RWPE2 (cell line): ENCODE measurements at places on chromosomes 16 and 17.
A peak's percentile ranks its signal among the peaks of the same experiment; 100 is the strongest.

DNA sequence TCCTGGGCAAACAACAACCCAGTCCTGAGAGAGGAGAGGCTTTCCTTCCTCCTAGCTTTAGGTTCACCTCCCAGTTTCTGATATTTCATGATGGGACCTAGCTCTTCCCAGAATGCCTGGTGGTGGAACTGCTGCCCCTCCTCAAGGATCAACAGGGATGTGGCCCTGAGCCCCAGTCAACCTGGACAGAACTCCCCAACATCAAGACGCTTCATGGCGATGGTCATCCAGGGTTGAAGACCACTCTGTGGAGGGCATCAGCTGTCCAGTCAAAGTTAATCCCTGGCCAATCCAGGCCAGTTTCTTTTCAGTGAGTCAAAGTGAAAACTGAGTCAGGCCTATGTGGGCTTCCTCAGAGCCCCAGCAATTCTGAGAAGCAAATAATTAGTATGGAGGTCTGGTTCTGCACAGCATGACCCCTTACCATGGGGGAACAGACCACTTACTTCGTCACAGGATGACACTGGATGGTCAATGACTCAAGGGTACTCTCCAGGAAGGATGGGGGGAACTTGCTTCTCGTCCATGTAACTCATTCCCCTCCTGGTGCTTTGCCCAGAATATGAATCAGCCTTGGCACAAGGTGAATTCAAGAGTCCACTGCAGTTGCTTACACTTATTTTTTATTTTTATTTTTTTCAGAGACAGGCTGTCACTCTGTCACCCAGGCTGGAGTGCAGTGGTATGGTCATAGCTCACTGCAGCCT lies 14.7 kb upstream of the XYLT2 start:
- DNase-seq = no peak

GRCh38 chr16:84663433-84664101 lies 15.3 kb downstream of the KLHL36 start:
- DNase-seq = no peak

GRCh38 chr17:81349397-81350319 lies 45.6 kb upstream of the BAHCC1 start:
- no peak for DNase-seq

DNA sequence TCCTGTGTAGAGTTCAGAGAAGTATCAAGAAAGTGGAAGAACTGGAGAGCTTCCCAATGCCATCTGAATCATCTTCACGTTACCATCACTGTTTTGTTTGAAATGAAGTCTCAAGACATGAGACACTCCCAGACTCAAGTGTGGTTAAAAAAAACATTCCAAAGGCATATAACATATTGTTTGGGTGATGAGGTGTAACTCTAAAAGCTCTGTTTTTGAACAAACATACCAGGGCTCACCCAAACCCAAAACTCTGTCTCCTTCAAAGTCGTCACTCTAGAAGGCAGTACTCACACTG lies 6.3 kb upstream of the ZCCHC14 start:
- no peak for DNase-seq

- no peak for DNase-seq
These were observed 253.9 kb upstream of the CACNG5 start for GRCh38 chr17:66580956-66581391.

DNA sequence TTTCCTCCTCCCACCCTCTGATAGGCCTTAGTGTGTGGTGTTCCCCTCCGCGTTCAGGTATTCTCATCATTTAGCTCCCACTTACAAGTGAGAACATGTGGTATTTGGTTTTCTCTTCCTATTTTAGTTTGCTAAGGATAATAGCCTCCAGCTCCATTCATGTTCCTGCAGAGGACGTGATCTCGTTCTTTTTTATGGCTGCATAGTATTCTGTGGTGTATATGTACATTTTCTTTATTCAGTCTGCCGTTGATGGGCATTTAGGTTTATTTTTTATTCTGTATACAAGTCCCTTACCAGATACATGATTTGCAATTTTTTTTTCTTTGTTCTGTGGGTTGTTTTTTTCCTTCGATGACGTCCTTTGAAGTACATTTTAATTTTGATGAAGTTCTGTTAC lies 18.8 kb upstream of the CDK5R1 start:
- DNase-seq = no peak

DNA sequence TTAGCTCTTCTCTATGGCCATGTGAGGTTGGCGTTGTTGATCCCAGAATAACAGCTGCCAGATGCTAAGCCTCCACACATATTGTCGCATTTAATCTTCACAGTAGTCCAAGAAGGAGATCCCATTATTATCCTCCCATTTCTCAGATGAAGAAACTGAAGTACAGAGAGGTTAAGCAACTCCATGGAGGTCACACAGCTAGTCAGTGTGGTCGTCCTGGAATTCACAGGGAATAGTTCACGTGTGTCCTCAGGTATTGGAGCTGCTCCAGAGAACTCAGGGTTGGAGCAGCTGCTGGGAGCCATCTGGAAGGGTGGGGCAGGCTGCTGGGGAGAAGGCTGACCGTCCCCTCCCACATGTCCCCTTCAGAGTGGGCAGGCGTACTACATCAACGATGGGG lies 19.5 kb downstream of the SDR42E2 start:
- no peak for DNase-seq

DNA sequence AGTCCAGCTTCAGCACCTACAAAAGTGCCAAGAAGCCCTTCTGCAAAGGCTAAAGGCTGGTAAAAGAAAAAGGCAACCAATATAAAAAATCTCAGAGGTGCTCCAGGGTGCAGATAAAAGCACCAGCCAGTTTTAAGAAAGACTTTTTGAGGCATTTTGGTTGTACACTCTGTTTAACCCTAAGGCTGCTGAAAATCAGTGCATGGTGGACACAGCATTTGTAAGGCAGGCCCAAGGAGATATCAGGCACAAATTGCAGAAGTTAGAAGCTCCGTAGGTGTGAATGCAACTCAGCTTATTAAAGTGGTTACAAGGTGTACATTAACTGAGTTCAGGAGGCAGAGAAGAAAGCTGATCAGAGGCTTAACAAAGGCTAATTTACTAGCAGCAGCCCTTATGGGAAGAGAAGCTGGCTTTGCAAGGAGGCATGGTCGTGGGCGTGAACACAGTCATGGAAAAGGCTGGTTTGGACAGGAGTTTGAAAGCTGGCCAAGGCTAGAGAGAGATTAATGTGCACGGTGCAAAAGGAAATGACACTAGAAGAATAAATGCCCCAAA lies 21.1 kb downstream of the ACSM1 start:
- DNase-seq = no peak

DNA sequence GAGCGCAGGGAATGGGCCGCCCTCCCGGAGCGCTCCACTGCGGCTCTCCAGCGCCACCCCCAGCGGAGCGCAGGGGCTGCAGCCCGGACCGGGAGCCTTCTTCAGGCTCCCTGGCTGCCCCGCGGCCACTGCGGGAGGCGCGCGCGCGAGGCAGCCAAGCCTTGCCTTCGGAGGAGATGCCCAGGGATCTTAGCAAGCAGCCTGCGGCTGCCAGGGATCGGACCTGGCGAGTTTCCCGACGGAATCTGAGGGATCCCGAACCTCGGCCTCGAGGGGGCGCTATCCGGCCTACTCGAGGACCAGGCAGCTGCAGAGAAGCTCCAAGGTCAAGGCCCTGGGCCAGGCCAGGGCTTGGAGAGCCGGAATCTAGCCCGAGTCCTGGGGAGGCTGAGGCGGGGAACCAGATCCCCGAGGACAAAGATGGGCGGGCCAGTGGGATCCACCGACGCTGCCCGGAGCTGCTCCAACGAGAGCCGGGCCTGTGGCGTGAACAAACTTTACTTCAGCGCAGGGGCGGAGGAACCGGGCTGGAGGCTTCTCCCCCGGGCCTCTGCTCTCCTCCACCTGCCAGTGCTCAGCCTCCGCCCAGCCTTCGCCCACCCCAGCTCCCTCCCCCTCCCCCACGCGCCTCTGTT lies at the start of gene IRX6:
Gene IRX6 (plus strand): TSS at position 567 of the 635 bp plus-strand sequence. CDS start 889 bp downstream, outside the sequence.
- no peak for DNase-seq

GRCh38 chr16:86774931-86775330 lies 196.6 kb downstream of the FOXL1 start:
- DNase-seq = no peak

DNA sequence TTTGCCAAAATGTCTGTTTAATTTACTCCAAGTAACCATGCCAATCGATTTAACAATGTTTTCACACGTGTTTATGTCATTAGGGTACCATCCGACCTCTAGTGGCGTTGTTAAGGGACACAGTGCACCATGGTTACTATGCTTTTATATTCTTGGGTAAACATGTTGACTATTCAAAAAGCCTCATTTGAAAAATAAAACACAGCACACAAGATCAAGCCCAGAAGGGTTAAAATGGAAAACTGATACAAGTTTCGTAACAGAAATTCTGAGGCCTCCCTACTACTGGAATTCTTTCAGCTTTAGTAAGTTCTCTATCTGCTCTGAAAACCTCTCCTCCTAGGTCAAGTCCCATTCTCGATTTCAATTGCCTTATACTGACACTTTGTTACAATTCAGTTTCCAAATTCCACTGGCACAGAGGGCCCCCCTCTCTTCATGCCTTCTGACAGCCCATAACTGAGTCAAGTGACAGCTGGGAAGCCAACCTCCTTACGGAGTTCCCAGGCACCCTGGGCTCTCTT lies 2.1 kb downstream of the CFAP20 start:
- DNase-seq = no peak

- no peak for DNase-seq
These were observed 27.3 kb upstream of the NAT9 start for GRCh38 chr17:74803388-74803930.

GRCh38 chr17:37133136-37133535 lies 184.4 kb downstream of the AATF start:
- no peak for DNase-seq

- DNase-seq = no peak
These were observed 313.6 kb downstream of the GRIN2A start for GRCh38 chr16:9868606-9869149.

GRCh38 chr17:61400066-61400716 lies 548 bp downstream of the TBX2 start:
- no peak for DNase-seq

DNA sequence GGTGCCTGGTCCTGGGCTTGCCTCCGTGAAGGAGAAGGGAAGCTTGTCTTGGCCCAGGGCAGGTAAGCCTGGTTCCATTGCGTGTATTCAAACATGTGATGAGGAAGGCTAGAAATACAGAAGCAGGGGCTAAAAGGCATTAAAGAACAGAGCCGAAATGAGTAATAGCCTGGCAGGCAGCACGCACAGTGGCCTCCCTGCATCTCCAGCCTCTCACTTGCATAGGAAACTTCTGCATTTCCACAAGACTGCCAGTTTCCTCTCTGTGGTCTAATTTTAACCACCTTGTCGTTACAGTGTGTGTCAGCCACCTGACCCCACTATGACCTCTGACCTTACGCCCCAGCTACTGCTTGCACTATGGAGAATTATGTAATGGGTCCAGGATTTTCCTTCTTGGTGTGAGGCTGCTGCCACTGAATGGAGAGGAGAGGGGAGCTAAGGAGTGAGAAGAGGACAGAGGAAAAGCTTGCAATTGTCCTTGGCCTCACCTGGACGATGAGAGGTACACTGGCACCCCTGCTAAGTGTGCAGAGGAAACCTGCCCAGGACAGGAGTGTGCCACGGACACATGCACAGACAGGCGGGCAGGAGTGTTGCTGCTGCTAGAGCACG lies 32.8 kb downstream of the HIC1 start:
- no peak for DNase-seq

DNA sequence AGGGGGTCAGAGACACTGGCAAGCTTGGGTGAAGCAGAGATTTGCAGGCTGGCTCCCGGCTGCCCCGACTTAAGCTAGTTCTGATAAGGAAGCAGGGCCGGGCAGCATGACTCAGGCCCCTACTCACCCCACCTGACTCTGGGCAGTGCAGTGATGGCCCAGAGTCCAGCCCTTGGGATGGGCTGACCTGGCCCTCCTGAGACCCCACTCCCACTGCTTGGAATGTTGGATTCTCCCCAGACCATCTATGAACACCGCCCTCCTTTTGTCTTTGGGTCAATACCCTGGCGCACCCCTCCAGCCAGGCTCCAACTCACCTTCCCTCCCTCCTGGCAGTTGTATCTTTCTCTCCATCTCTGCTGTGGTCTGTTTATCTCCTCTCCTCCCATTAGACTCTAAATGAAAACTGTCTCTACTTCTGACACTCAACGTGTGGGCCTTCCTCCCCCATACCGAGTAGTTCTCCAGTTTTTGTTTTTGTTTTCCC lies 21.0 kb downstream of the LGALS3BP start:
- DNase-seq = no peak

DNA sequence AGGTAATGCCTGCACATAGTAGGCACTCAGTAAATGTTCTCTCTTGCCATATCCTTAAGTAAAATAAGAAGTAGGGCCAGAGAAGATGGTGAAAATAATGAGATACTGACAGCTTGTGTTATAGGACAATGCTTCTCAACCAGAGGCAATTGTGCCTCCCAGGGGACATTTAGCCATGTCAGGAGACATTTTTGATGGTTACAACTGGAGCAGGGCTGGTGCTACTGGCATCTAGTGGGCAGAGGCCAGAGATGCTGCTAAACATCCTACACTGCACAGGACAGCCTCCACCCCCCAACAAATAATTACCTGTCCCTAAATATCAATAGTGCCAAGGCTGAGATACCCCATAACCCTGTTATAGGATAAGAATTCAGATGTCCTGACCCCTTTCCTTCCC lies 1.7 kb downstream of the RAD51D start:
- DNase-seq = no peak

GRCh38 chr17:79255926-79256585 lies 181.4 kb downstream of the ENGASE start:
- DNase-seq = no peak

DNA sequence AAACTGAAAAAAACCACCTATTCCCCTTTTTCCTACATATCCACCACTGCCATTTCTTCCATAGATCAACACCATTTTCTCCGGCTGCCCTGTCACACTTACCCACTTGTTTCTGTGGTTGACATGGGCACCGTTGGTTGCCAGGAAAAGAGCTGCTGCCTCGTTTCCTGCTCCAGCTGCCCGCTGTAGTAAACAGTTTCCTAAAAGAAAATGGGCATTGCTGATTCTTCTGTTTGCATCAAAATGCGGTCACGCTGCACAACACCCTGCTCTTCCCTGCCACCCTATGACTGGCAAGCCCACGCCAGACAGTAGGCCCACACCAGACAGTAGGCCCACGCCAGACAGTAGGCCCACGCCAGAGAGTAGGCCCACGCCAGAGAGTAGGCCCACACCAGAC lies 46.3 kb downstream of the CYB5D2 start:
- DNase-seq = no peak

DNA sequence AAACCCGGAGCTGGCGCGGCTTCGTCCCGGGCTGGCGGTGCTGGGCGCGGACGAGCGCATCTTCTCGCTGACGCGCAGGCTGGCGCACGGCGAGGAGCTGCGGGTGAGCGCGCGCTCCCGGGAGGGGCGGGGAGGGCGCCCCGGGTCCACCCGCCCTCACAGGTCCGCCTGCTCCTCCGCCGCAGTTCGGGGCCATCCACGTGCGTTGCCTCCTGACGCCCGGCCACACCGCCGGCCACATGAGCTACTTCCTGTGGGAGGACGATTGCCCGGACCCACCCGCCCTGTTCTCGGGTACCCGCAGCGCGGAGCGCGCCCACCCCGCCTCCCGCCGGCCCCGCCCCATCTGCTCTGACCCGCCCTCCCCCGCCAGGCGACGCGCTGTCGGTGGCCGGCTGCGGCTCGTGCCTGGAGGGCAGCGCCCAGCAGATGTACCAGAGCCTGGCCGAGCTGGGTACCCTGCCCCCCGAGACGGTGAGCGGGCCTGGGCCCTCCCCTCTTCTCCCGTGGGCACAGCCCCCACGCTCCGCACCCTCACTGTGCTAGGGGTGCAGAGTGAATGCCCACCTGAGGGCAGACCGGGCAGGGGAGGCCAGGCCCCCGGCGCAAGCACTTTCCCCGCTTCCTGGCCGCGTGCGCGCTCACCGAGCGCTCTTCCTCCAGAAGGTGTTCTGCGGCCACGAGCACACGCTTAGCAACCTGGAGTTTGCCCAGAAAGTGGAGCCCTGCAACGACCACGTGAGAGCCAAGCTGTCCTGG lies 1.4 kb downstream of the HAGHL start:
- DNase-seq = peak; percentile 94
